ELR (cell line): ENCODE measurements at places on chromosomes 12 and 14.

DNA sequence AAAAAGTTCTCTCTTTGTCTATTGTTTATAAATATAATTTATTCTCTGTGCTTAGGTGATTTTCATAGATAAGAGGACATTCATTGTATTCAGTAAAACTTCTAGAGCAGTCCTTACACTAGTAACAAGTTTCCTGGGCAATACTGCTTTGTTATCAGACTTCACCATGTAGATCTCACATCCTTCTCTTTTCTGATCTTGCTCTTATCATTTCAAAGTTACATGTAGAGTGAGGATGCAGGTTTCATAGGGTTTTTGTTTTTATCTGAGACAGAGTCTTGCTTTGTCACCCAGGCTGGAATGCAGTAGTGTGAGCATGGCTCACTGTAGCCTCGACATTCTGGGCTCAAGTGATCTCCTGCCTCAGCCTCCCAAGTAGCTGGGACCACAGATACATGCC lies 789.5 kb downstream of the DIO2 start:
- no peak for DNase-seq

DNA sequence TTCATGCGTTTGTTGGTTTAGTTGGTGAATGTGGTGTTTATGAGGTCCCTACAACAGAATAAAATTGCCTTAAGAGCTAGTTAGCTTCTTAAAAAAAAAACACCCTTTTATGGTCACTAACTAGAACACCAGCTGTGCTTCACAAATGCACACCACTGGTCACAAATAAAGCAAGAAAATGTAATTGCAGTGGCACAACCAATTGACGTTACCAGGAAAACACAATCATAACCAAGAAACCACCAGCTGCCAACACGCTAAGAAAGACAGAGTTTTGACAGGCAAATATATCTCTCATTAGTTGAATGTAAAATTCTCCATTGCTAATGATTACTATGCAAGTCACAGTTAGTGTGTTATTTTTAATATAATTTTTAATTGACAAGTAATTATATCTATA lies 389.9 kb downstream of the ADAMTS20 start:
- DNase-seq = no peak

DNA sequence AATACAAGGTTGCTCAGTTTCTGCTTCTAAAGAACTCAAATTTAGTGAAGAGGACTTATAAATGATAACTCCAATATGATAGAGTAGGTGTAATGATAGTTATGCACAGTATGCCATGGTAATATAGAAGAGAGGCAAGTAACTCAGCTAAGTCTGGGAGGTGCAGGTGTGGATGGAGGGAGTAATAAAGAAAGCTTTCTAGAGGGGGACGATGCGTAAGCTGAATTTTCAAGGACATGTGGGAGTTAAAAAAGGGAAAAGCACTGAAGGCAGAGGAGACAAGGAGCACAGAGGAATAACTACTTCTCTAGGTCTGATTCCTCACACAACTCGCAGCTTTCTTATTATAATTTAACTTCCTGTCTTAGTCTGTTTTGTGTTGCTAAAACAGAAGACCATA lies 49.1 kb upstream of the ZDHHC17 start:
- no peak for DNase-seq

DNA sequence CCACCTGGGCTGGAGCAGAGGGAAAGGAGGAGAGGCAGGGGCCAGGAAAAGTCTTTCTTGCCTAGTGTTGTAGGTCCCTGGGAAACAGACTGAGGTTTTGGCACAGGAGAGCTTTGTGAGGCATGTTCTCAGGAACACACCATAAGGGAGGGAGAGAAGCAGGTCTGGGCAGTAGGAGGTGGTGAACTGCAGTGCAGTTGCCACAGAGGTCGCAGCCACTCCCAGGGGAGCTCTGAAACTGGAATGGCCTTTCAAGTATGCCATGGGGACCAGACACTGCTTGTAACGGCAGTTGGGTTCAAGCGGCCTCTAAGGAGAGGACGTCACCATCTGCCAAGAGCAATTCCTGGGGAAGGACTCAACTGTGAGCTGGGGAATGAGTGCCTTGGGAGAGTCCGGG lies 35.4 kb upstream of the NKX2-8 start:
- DNase-seq = no peak

DNA sequence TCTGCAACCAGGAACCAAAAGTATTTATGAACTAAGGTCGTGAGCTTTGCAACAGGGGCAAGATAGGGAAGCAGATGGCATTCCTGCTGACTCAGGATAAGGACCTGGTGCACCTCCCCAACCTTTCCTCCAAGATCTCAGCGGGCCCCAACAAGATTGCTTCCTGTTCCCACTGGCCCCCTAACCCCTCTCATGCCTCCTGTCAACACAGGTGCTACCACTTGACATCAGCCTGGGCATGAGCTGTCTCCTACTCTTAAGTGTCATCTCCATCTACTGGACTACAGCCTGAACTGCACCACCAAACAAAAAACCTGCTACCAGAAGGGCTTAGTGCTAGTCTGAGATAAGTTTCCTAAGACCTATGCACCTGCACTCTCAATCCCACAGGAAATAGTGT lies 32.7 kb downstream of the MED6 start:
- peak; percentile 62 for DNase-seq

GRCh38 chr14:78950649-78951048 lies 780.5 kb downstream of the NRXN3 start:
- DNase-seq = peak; percentile 67

DNA sequence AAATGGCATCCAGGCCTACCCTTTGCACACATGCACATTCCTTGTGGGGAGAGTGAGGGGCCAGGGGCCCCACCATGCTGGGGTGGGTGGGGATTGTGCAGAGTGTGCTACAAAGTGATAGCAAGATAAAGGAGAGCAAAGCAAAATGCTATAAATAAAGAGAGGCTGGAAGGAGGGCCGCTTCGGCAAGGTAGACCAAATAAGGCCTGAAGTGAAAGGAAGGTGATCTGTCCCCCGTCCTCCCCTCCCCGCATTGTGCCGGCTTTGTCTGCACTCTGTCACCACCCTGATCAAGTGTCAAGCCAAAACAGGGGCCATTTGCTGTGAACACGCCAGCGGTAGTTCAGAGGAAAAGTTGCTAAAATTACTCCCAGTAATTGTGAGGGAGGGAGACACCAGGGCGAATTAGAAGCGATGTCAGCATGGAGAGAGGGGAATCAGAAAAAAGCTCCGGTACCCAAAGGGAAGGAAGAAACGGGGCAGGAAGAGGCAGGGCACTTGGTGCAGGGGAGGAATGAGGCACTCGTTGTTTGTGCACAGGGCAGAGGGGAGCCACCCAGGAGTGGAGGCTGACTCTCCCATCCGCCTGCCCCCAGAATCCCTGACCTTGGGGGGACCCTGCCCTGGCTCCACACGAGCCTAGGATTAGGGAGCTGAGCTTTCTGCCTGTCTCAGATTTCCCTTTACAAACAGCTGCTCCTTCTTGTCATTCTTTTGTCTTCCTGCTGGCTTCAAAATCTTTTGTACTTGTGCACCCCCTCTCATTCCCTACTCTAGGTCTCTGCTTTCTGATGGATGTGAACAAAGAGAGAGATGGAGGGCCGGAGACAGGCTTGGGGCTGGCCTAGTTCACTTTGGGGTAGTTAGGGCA lies 2.9 kb upstream of the MYH7 start:
- DNase-seq = no peak

DNA sequence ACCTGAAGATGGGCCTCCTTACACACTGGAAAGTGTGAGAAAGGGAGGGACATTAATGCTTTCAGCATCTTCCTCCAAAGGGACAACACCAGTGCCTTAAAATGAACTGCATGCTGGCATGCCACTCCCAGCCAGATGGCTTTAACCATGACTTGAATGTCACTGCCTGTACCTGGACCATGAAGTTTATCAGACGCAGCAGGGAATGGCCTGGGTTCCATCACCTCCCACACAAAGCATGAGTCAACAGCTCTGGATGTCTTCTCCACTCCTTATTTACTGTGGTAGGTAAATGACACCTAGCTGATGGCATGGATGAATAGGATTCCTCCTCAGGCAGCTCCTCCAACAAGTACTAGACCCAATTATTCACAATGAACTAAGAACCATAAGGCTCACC lies 645.6 kb downstream of the SOX5 start:
- DNase-seq = no peak

- no peak for DNase-seq
These were observed 30.9 kb upstream of the DYRK2 start for GRCh38 chr12:67617629-67618028.

GRCh38 chr12:50840809-50841487 lies 1.8 kb upstream of the TMPRSS12 start:
- DNase-seq = no peak

DNA sequence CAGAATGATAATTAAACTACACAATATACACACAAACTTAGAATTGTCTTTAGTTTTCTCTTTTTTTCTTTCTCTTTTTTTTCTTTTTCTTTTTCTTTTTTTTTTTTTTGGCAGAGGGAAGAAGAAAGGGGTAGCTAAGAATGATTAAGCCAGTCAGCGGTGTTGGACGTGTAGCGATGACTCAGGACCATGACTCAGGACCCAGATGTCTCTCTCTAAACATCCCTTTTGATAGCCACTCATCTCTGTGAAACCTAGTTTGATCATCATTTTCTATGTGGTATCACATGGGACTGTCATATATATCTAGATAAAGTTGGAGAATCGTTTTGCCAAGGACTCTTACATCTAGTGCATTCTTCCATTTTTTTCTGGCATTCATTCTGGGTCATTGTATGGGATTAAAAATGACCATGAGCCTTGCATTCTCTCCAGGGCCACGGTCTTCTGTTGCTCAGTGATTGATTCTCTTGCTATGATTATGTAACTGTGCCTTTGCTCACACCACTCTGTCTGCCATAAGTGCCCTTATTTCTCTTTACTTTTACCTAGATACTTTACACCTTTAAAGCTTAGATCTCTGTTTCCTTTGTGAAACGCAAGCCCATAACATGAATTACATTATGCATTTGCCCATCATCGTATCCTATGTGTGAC lies 26.6 kb upstream of the NRXN3 start:
- peak; percentile 53 for DNase-seq

GRCh38 chr12:42789808-42790760 lies 200.5 kb upstream of the PRICKLE1 start:
- DNase-seq = no peak

GRCh38 chr12:88354691-88355090 lies 212.6 kb downstream of the TMTC3 start:
- DNase-seq = no peak

DNA sequence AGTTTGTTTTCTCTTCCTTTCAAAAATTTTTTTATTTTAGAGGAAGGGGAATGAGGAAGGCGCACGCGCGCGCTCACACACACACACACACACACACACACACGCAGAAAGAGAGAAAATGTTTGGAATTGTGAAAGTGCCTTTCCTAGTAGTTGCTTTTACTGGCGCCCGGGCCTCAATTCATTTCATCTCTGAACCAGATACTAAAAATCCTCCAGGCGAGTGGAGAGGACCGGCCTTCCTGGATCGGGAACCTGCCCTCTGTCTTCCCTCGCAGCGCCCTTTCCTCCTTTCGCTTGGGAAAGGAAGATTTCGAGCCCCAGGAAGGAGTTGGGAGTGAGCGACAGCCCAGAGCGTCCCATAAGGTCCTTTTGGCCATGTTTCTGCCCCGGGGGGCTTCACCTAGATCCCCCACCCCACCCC lies 7.8 kb upstream of the TBX3 start:
- peak; percentile 56 for DNase-seq

DNA sequence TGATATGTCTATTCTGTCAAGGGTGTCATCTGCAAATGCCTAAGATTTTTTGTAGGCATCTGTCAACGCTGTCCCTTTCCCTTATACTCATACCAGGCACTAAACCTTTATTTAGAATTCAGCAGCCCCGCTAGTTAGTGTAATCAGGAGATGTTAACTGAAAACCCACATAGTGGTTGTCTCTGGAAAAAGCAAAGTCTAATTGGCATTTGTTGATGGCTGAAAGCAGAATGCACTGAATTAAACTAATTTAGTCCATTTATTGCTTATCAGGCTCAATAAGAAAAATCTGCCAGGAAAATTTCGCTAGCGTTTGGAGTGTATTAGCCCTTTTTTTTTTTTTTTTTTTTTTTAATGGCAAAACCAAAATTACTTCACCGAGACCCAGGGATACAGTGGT lies 34.5 kb downstream of the TDP1 start:
- no peak for DNase-seq

GRCh38 chr14:41925409-41925808 lies 318.7 kb downstream of the LRFN5 start:
- peak; percentile 36 for DNase-seq

GRCh38 chr14:56210571-56210970 lies 92.4 kb downstream of the PELI2 start:
- no peak for DNase-seq

GRCh38 chr12:22994316-22994675 lies 369.3 kb downstream of the ETNK1 start:
- no peak for DNase-seq

DNA sequence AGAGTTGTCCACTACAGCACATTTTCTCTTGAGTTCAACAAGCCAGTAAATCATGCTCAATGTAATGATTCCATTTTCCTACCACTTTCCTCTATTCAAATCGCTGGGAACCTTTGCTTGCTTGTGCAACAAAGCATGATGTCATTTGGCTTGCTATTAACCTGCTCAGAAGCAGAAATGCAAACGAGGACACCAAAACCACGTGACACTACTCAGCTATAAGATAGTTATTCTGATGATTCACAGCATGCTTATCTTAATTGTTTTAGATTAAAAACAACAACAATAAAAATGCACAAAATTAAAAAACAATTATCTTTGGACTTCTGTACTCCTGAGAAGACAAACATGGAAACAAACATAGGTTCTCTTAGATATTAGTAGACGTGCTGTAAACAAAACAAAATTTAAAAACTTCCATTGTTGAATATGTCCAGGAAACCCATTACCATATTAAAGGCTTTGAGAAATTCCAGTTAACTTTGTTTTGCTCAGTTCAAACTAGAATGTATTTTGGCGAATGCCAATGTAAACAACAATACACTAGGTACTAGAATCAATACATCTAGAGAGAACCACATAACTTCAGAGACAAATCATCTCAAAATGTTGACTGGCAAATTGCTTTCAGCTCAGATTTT lies 77.5 kb upstream of the KRAS start:
- peak; percentile 4 for DNase-seq

GRCh38 chr14:26382901-26383685 lies 214.7 kb downstream of the NOVA1 start:
- DNase-seq = no peak

GRCh38 chr12:75508159-75508558 lies 3.2 kb downstream of the KRR1 start:
- no peak for DNase-seq

DNA sequence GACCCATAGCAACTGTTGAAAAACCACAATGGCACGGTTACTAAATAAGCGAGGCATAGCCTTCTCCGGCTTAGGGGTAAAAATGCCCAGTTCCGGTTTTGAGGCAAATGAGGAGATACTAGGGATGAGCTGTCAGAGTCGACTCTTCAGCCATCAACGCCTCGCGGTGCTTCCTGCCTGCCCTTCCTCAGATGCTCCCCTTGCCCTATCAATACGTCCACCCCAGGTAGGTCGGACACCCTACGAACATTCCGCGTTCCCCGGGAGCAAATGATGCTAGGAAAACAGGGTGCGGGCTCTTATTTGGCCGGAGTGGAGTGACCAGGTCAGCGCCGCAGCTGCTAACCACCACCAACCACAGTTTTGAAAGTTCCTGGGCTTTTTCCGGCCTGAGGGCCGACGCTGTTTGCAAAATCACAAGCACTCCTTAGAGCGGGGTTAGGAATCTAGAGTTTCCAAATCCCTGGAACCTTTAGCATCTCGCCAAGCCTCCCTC lies 1.2 kb downstream of the SRSF9 start:
- DNase-seq = peak; percentile 71

- no peak for DNase-seq
These were observed 80.0 kb upstream of the SLC8A3 start for GRCh38 chr14:70268760-70269159.
